ENCODE measurements at places on chromosomes 3 and 15.

- DNase-seq: no peak
Observed at GRCh38 chr3:148030975-148031374, 621.8 kb downstream of the ZIC1 start.

- DNase-seq: no peak
Observed at GRCh38 chr3:173371848-173372487, 25.6 kb upstream of the NLGN1 start.

GRCh38 chr3:46860017-46860809 is 3.0 kb downstream of the MYL3 start:
- no peak for DNase-seq

DNA sequence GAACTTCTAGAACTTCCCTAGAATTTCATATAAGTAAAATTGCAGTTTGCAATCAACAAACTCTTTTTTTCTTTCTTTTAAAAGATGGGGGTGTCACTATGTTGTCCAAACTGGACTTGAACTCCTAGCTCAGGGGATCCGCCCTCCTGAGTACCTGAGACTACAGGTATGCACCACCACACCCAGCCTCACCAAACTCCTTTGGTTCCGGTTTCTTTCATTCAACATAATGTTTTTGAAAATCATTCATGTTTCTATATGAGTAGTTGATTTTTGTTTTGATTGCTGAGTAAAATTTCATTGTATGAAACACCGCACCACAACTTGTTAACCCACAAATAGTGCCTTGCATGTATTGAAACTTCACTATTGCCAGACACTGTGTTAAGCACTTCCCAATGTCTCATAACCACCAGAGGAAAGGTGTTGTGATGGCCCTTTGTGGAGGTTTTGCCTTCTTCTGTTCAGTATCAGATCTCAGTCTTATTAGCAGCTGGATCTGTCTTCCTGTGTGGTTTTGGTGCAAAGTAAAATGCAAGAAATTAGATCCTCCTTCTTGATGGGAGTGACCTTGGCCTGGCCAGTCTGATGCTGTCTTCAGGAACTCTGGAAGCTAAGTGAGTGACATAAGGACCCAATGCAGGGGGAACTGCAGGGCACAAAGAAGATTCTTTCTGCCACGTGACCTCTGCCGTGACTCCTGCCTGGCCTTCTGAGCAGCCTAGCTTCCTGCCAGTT is 78.8 kb upstream of the UBE2E1 start:
- no peak for DNase-seq

DNA sequence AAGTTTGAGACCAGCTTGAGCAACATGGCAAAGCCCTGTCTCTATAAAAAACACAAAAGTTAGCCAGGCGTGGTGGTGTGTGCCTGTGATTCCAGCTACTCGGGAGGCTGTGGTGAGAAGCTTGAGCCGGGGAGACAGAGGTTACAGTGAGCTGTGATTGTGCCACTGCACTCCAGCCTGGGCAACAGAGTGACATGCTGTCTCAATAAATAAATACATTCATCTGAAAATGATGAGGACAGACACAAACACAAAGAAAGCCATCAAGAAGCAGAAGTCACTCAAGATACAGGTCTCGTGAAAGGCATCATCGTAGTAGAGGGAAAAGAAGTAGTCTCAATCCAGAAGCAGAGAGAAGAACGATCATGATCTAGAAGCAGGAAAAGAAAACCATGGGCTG is 18.1 kb downstream of the AP3S2 start:
- no peak for DNase-seq

GRCh38 chr3:105130911-105131310 is 235.8 kb upstream of the ALCAM start:
- no peak for DNase-seq

- DNase-seq: no peak
Observed at GRCh38 chr3:43411429-43411828, 125.1 kb downstream of the SNRK start.
